ENCODE measurements at places on chromosomes 4 and X. TPM values are rescaled to one million over a fixed set of nuclear protein-coding genes. Genes with fewer than 3 reads are reported as not detected.

The ARHGEF38 gene
- polyA plus RNA-seq, result 5.9 TPM

The MTNR1A gene
- polyA plus RNA-seq, result 1.7 TPM

The SLC25A5 gene
- polyA plus RNA-seq, result 340 TPM

The DGKK gene
- polyA plus RNA-seq, result 13.0 TPM

The TBC1D8B gene
- polyA plus RNA-seq, result 6.9 TPM

The HSFX3 gene
- not detected for polyA plus RNA-seq

The SPATA4 gene
- polyA plus RNA-seq, result 1.4 TPM
